Germinal center (tissue), 1 donor: ENCODE measurements at places on chromosomes 7 and 10.

- DNase-seq, result no peak
These were observed 219.0 kb downstream of the PTEN start for GRCh38 chr10:88082391-88082790.

DNA sequence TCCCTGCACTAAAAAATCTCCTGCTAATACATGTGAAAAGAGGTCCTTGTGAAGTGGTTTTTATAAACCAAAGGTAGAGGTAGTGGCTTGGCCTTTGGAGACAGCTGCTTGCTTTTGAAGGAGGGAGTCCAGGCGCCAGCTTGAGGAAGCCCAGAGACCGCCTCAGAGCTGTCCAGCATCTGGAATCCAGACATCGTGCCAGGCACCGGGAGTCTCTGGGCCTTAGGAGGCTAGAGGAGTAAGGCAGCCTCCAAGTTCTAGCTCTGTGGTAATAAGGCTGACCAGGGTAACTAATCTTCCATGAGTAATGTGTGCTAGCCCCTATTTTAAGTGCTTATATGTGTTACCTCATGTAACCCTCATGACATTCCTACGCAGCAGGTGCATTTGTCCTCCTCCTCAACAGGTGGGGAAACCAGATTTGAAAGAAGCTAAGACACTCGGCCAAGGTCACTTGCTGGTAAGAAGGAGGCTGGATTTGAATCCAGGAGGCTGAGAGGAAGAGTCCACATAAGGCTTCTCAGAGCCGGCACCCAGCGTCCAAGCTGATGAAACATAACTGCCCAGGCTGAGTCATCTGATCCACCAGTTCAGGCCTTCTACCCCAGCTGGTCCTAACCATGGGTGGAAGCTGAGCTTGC is 26.1 kb downstream of the PRLHR start:
- no peak for DNase-seq

DNA sequence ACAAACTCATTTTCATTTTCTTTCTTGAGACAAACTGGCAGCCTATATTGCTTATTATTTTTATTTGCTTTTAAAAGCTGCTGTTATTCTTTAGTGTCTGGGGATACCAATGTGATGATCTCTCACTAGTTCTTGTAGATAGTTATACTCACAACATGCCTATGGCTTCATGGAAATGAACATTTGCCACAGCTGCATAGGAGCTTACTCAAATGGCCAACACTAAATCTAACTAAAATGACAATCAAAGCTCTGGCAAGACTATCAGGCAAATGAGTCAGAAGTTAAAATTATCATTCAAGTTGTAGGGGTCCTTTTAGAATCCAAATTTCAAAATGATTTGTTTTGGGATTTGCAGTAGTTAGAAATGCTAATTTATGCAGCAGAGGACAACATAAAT is 225.9 kb downstream of the ANK3 start:
- DNase-seq, result no peak

DNA sequence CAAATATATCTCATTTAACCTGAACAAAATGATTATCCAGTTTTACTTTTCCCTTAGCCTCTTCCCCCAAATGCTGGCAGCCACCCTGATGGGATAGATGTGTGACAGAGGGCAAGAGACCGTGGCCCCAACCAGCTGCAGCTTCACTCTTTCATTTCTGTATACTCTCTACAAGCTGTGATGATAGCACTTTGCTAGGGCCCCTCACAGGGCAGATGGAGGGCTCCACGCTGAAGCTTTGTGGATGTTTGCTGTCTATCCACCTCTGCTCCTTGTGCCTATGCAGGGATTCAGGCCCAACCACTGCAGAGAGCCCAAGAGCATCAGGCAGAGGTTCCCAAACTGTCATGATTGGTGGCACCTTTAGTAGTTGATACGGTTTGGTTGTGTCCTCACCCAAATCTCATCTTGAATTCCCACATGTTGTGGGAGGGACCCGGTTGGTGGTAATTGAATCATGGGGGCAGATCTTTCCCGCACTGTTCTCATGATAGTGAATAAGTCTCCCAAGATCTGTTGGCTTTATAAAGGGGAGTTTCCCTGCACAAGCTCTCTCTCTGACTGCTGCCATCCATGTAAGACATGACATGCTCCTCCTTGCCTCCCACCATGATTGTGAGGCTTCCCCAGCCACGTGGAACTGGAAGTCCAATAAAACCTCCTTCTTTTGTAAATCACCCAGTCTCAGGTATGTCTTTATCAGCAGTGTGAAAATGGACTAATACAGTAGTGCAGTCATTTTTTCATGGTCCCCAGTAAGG is 20.1 kb downstream of the HTRA1 start:
- no peak for DNase-seq

GRCh38 chr7:38396852-38397251 is 123.4 kb upstream of the TARP start:
- no peak for DNase-seq

- no peak for DNase-seq
These were observed 152.5 kb upstream of the STK17A start for GRCh38 chr7:43430411-43430810.

GRCh38 chr7:64990216-64990615 is 620 bp downstream of the ZNF117 start:
- no peak for DNase-seq

DNA sequence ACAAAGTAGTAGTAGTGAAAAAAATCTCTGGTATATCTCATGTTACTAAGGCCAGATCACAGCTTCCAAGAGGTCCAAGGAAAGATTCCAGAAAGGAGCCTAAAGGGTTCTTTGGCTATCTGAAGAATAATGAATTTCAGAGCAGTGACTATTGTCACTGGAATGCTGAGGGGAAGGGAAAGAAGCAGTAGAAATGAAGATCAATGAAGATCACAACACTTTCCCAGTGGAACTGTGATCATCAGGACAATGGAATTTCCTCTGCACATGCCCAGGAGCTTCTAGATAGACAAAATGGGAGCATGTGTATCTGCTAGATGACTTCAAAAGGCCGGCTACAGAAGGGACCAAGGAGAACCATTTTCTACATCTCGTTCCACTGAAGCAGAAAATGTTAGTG is 219.5 kb upstream of the PHYHIPL start:
- no peak for DNase-seq

DNA sequence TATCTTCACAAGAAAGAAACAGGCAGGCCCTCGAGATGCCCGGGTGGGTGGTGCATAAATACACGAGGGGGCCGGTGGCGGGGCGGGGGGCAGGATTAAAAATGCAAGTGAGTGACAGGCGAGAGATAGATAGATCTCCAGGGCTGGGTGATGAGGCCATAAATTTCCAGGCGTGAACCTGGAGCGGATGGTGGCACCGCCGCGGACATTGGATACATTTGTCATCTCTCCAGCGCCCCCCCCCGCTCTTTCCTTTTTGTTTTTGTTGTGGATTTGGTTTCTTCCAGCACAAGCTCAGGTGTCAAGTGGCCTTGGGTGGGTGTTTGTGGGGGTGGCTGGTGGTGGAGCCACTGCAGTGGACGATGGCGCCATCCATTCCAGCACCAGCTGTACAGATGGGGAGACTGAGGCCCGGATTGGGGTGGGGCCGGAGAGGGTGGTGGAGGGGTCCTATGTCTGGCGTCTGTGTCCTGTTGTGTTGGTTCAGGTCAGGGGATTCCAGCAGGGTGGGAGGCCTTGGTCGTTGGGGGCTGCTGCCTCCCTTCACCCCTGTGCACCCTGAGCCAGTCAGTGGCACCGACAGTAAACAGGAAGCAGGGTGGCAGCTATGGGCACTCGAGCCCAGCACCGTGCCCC is 2.9 kb downstream of the ELFN1 start:
- no peak for DNase-seq

- no peak for DNase-seq
These were observed 38.8 kb downstream of the ERLIN1 start for GRCh38 chr10:100146875-100147650.

DNA sequence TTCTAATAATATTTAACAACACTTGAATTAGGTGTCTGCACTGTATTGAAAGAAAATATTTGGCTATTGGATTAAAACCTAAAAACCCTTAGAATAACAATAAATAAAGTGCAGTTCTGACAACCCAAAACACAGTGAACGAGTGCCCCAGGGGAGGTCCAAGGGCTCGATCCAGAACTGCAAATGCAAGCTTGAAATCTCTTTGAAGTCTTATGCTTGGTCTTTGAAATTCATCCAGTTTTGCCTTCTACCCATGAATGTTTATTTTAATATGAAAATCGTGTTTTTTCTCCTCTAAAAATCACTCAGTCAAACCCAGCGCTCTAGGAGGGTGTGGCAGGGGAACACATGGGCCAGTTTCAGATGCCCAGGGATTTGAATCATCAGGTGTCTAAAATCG is 119.5 kb downstream of the MTPAP start:
- DNase-seq, result no peak

DNA sequence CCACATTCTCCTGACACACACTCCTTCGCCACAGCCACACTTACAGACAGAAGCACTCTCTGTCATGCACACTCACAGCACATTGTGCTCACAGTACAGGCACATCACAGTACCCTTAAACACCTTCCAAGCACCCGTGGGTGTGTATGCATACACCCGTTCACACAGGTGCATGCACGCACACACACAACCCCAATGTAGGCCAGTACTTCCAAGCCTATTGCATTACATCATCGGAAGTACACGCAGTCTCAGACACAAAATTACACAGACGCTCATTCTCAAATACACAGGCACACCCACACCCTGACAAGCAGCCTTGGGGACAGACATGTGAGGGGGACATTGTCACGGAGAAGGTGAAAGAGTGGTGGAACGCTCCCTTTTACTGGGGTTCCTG is 11.1 kb downstream of the KAZALD1 start:
- DNase-seq, result no peak

DNA sequence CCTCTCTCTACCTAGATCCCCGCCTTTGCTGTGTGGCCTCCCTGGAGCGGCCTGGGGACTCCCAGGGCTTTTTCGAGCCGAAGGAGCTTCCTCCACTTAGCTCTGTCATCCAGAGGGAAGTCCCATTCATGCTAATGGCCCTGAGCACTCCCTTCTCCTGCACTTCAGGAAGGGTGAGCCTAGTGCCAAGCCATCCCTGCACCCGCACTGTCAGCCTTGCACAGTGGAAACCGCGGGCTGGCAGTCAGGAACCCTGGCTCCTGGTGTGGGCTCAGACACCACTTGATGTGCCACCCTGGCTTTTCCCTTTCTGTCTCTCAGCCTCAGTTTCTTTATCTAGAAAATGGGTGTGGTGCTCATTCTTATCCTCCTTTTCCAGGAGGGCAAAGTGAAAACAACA is 131.6 kb downstream of the ZMIZ1 start:
- no peak for DNase-seq

DNA sequence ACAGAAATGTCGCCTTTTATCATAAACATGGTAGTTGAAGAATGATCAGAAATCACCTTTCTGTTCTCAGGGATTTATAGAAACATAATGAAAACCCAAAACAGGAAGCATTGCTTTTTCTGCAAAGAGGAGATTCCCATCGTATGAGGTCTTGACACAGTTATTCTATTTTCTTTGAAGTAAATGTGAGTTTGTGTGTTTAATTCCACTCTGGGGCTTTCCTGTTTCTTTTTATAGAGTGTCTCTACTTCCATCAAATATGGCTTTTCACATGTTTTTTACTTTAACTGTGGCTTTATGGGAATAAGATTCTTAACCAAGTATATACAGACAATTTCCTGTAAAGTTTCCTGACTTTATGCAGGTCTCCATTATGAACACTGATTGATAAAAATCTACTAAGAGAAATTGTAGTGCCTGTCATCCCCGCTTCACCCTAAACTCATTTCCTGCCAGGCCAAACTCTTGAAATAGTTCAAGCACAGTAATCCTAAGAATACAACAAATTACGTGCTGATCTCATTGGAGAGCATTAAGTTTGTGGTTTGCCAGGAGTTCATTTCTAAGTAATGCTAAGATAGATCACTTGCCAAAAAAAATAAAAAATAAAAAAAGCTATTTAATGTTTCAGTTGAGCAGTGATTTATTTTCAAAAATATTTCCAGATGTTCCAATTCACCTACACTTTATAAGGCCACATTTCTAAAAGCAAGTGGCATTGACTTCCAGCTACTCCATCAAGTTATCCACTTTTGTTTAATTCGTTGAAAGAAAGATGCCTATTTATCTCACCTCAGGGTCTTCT is 52.2 kb upstream of the SEC61G start:
- no peak for DNase-seq

DNA sequence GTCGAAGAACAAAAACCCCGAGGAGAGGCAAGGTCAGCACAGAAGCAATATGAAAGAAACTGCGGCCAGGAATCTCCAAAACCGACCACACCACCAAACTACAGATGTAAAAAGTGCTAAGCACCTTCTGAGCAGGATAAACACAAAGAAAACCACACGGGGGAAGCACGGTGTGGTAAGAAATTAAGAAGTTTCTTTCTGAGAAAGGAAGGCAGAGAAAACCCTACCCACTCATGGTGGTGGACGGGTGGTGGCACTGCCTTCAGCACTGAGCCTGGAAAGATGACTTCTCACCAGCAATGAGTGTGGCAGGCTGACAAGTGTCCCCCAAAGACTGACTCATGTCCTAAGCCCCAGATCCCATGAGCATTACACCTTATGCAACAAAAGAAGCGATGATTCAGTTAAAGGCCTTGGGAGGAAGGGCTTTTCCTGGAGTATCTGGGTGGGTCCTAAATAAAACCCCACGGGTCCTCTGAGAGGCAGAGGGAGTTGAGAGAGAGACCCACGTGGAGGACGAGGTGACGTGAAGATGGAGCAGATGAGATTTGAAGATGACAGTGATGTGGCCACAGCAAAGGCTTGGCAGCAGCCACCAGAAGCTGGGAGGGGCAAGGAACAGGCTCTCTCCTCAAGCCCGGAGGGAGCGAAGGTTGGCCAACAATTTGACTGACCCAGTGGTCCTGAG is 124.9 kb downstream of the DLG5 start:
- no peak for DNase-seq

- DNase-seq, result no peak
These were observed 382.8 kb upstream of the POM121L12 start for GRCh38 chr7:52652621-52653020.

GRCh38 chr7:135743907-135744731 is 4.5 kb downstream of the FAM180A start:
- no peak for DNase-seq

DNA sequence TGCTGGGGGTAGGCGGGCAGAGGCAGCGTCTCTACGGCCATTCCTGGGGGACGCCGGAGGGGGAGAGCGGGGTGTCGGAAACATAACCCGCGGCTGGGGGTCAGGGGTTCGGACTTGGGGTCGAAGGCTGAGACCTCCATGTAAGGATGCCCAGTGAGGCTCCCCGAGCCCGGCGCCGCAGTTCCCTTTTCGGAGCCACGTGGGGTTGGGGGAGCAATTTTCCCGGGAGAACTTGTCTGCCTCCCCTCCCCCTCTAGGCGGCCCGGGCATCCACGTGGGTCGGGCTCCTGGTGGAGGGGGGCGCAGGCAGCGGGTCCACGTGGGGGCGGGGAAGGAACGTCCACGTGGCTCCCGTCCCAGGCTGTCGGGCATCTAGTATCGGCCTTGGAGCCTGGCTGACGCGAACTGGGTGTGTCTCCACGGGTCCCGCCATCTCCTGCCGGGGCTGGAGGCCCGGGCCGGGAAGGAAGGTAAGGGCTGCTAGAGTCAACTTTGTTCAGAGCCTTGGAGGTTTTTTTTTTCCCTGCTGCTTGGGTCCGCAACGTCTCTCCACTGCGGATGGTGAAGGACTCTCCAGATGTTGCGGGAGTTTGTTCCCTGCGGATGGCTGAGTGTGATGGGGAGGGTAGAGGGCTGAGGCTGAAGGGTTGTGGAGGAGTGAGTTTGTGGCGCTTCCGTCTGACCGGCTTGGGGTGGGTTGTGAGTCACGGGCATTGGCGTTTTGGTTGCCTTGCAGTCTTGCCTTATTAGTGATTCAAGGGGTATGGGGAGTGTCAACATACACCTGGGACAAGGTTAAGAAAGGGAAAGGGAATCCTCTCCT is 744 bp downstream of the PPRC1 start:
- peak; percentile 59 for DNase-seq
